Activated T-helper 1 cell treated with anti-CD3 and anti-CD28 coated beads, Interleukin-2, amount 50 U/mL, for 16 hours (primary cell): ENCODE measurements at places on chromosomes 2 and 18.

DNA sequence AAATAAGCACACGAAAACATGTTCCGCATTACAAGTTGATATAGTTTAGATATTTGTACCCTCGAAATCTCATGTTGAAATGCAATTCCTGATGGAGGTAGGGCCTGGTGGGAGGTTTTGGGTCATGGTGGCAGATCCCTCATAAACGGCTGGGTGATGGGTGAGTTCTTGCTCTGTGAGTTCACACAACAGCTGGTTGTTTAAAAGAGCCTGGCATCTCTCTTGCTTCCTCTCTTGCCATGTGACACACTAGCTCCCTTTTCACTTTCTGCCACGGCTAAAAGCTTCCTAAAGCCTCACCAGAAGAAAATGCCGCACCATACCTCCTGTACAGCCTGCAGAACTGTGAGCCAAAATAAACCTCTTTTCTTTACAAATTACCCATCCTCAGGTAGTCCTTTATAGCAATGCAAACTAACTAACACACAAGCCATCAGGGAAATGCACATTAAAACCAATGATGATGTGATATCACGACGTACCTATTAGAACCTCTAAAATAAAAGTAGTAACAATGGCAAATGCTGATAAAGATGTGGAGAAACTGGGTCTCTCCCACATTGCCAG lies 188.5 kb downstream of the ANAPC1 start:
- DNase-seq = no peak

DNA sequence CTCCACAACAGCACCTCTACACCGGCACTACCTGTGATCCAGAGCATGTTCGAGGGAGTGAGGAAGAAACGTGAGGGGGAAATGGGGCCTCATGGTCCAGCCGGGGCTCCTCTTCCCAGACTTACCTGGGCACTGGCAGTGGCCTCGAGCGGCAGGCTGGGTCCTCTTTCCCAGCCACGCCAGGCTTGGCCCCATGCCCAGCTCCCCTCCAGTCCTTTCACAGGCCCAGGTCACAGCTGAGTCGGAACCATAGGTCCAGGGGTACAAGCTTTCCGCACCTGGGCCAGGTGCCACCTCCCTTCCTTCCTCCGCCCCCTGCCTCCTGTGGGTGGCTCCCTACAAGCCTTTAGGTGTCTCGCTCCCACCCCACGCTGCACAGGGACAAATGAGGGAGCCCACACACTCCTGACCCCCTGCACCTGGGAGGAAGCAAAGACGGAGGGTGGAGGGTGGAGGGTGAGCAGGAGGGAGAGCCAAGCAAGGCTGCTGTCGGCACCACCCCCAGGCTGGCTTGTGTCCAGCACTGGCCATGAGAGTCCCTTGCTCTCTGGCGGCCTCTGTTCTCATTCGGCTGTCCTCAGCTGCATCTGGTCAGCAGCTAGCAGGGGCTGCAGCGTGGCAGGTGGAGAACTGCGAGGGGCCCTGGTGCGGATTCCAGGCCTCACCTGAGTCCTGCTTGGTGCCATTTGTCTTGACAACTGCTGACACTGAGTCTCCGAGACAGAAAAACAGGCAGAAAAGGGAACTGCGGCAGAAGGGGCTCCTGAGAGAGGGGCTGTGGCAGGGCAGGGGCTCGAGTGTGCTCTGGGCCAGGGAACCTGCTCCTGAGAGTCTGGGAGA lies 26.8 kb downstream of the ADRA2B start:
- no peak for DNase-seq

- DNase-seq = no peak
These were observed 207.8 kb upstream of the SMAD2 start for GRCh38 chr18:48138210-48138609.

GRCh38 chr2:164675027-164675426 lies 53.7 kb upstream of the GRB14 start:
- DNase-seq = no peak

- no peak for DNase-seq
These were observed 114.1 kb downstream of the GBX2 start for GRCh38 chr2:236054125-236054524.

- no peak for DNase-seq
These were observed 318.3 kb downstream of the EIPR1 start for GRCh38 chr2:3059141-3059925.
